ENCODE measurements at places on chromosomes 2 and 18.

DNA sequence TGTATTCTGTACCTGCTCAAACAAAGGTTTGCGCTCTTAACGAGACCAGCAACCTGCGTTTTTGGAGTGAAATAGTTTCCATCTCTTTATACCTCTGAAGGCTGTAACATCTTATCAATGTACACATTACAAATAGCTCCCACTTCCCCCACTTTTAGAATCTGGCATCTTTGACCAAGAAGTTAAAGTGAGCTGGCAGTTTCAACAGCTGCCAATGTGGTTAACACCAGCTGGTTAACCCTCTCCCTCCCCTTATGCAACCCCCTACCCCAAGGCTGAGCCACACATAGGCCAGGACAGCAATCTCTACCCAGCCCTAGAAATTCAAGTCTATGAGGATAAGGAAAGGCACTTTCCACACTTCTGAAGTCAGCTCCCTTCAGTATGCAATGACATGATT lies 2.2 kb upstream of the SERTAD2 start:
- no peak for DNase-seq

DNA sequence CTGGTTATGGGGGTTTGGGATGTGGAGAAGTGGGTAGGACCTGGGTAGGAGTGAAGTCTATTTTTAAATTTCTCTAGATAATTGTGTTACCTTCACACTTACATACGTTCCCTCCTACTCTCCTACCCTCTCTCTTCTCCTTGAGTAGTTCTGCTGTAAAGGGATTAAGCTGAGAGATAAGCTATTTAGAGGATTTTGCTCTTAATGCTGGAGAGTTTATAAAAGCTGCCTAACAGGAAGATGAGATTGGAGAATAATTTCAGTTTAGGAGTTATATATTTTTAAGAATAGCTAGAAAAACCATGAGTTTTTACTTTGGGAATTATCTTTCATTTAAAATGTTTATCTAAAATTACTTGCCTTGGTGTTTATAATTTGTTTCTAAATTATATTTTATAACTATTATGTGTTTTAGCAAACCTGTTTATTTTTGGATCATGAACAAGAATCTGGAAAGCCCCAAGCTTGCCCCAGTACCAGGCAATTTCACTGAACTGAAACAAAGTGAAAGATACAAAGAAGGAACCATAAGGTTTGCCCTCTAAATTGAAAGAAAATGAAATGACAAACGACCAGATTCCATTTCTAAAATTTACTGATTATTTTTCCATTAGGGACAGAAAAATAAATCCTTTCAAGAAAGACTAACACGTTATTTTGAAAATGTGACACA lies 101.5 kb downstream of the ZNF532 start:
- no peak for DNase-seq

- DNase-seq = no peak
These were observed 15.5 kb downstream of the COLEC11 start for GRCh38 chr2:3610415-3610814.

- DNase-seq = no peak
These were observed 13.3 kb downstream of the OTOF start for GRCh38 chr2:26464390-26465265.

DNA sequence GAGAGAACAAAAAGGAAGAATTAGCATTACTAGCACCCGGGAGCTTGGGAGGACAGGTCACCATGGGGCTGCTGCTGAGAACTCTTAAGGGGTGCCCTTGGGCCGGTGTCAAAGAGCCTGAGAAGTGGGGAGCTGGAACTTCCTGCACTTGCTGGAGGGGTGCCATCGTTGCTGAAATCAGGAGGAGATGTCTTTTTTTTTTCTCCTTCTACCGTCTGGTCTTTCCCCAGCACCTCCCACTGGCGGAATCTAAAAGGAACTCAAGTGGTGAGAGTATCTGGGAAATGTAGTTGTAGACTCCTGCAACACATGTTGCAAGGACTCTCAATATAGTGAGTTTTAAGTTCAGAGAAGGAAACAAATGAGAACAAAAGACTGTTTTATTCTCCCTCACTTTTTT lies 6.1 kb upstream of the AMMECR1L start:
- no peak for DNase-seq

DNA sequence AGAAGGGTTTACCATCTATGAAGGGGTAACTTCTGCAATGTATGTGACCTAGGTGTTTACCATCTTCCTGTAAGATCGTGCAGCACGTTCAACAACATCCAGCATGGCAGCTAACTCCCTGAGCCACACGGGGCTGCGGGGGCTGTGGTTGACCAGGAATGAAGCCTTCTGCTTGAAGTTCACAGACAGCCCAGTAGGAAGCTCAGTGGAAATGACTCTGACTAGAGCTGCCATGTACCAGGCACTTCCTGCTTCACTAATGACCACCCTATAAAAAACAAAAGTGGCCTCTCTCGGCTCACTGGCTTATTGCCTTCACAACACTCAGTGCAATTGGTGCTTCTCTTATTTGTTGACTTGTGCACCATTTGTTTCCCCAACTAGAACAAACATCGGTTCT lies 99.7 kb upstream of the SMAD7 start:
- no peak for DNase-seq

- DNase-seq = no peak
These were observed 278.8 kb downstream of the TNS1 start for GRCh38 chr2:217723981-217724380.

DNA sequence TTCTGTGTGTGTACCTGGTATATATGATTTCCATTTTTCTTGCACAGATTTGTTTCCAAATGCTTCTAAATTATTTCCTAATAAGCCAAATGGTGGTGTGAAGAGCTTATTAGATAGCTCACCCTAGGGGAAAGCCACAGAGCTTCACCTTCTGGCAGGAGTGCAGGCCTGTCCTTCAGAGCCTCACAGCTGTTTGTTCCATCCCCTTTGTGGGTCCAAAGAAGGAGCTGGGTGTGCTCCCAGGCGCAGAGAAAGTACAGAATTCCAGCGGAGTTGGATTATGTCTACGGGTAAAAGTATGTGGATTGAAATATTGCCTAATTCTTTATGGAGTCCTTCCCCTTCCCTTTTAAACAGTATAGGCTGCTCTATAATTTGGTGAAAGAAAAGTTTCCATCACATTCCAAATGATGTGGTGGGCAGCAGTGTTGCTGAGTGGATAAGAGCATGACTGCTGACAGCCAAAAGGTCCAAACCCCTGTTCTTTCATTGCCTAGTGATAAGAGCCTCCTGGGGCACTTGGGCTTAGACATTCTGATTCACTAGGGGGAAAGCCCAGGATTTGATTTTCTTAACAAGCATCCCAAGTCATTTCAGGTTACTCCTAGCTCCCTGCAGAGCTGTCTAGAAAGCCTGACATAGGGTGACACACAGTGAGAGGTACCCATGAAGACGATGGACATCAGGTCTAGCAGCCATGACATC lies 86.6 kb downstream of the WDSUB1 start:
- DNase-seq = no peak

DNA sequence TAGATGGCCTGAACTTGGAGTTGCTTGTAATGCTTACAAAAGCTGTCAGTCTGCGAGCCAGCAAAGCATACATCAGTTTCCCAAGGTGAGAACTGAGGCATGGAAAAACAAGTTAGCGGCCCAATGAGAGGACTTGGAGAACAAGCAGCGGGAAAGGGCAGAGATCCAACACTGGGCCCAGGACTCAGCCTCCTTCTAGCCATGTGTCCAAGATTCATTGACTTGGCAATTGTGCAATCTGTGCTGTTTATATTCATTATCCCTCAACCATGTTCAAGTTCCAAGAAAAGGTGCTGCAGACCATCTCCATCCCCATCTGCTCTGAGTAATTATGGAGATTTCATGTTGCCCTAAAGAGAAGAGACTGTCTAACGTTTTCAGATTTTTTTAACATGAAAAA lies 187.4 kb downstream of the ALK start:
- DNase-seq = peak; percentile 24

- DNase-seq = peak; percentile 47
These were observed 40.4 kb downstream of the TMEM18 start for GRCh38 chr2:636641-637405.

GRCh38 chr2:240205348-240205747 lies 64.9 kb upstream of the OTOS start:
- DNase-seq = no peak

DNA sequence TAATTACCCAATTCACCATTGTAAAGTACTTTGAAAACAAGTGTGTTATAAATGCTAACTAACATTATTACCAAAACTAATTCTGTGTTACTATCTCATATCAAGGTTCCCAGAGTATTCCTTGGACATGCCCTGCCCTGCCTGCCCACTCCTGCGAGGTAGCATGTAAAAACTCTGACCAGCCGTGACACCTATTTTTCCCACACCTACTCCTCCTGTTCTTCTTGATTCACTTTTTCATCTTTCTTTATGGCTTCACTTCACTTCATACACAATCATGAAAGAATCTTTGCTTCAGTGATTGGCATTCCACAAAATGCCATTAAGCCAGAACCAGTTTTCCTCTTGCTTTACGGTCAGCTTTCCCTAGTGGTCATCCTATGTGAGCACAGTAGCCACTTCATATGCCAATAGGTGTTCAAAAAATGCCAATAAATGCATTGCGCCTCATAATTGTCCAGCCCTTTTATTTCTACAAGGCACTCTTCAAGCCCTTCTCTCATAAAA lies 42.6 kb upstream of the SETBP1 start:
- DNase-seq = no peak

DNA sequence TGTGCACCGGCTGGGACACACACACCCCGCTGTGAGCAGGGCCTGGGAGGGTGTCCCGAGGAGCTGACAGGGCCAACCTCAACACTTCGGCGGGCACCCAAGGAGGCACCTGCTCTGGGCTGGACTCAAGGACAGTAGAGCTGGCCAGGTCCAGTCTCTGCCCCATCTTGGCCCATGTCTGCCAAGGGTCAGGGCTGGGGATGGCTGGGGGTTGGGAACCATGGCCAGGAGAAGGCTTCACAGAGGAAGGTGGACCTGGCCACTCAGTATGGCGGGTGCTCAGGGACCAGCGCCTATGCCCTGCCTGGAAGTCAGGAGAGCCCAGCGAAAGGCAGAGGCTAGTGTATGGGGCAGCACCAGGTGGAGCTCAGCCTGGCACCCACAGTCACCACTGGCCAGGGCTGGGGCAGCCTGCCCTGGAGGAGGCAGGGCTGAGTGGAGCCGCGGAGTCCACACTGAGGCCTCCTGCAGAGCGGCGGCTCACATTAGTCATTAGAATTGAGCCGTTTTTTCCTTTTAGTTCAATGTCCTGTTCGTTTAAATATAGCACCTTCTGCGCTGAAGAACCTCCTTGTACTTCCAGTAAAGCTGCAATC lies 4.2 kb downstream of the ERFE start:
- no peak for DNase-seq

DNA sequence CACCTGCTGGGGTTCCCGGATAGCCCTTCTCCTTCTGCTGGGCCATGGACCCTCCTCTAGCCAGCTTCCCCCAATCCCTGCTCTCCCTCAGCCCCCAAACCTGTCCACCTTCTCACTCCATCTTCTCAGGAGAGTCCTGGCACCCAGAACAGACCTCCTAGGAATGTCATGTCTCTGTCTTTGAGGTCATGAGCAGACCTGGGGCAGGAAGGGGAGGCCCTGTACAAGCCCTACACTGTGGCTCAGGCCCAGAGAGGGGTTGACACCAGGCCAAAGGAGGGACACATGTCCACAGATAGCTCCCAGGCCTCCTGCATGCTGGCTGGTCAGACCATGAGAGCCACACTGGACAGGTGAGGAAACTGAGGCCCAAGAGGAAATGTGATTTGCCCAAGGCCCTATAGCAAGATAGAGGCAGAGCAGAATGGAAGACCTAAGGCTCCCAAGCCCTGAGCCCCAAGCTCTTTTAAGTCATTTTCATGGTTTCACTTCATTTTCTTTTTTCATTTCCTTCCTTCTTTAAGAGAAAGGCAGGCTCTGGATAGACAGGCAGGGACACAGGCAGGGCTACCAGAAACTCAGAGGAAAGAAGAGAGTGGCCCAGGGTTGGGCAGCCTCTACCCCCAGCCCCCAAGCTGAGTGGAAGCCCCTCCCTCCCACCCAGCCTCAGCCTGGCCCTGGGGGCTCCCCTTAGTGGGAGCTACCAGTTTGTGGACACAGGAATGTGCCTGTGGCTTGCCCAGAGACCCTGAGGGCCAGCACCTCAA lies 159.7 kb downstream of the SMAD7 start:
- DNase-seq = no peak

DNA sequence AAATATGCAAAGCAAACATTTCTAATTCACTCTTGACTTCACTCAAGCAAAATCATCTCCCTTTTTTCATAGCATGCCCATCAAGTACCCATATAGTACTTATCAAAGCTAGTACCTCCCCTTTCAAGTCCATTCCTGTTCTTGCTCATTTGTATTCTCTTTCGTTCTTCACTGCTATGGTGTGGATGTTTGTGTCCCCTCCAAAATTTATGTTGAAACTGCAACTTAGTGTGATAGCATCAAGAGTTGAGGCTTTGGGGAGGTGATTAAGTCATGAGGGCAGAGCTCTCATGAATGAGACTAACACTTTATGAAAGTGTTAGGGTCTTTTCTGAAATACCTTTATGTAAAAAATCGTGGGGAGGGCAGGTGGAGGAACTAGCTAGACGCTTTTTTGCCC lies 52.9 kb downstream of the RNU4ATAC start:
- DNase-seq = no peak

DNA sequence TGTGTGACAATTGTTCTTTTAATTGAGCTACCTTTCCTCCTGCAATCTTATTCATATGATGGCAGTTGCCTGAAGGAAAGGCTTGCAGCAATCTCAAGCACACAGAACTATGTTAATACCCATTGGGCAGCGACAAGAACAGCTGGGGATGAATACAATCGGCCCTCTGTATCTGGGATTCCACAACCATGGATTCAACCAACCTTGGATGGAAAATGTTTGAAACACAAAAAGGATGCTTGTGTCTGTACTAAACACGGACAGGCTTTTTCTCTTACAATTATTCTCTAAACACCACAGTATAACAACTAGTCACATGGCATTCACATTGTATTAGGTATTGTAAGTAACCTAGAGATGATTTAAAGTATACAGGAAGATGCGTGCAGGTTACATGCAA lies 256.1 kb upstream of the SIX2 start:
- DNase-seq = no peak

GRCh38 chr2:89848763-89849368 lies 1157.4 kb downstream of the RPIA start:
- DNase-seq = no peak

DNA sequence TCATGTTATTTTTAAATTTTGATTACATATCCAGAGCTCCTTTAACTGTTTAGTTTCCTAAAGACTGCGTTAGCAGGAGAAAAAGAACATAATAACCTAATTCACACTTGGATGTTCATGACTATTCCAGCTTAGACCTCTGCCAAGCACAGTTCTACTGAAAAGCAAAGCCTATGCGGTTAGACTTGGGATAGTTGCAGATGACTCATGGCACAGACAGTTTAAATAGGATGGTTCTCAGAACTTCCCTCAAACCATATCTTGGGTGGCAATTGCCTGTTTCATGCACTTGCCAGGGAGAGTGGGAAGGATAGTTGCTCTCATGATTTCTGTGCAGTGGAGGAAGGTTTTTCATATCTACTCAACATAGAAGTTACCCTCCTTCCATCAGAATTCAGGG lies 149.7 kb upstream of the KLHL29 start:
- DNase-seq = no peak

Measured in NCI-H1694 treated with DMSO at 0.1 percent for 48 hours (cell line).